Left cardiac atrium (tissue), 4 donors: ENCODE measurements at places on chromosomes 6 and 20. TPM values are rescaled to one million over a fixed set of nuclear protein-coding genes. Genes with fewer than 3 reads are reported as not detected.

DNA sequence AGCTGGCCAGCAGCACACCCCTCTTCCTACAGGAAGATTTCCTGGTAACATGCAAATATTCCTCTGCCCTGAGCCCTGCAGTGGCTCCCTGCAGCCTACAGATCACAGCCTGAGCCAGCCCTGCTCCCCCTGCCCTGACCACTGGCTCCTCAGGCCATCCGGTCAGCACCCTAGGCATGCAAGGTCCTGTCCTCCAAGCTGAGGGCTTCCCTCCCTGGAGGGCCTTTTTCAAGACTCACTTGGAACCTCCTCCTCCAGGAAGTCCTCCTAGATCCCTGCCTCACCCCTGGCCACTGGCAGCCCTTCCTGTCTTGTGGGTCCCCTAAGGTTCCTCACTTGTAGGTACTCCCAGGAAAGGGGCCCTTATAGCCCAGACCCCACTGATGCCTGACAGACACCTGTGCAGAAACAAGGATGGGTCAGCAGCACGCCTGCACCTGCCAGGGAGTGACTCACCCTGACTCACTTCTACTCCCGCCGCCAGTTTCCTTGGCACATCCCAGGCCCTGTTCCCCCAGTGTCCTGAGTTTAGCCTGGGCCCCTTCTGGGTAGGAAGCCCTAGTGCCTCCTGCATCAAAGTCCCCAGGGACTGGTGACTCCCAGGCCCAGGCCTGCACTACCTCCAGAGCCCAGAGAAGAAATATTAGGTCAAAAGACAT lies 3.2 kb downstream of the SLC4A11 start:
- DNase-seq = no peak

DNA sequence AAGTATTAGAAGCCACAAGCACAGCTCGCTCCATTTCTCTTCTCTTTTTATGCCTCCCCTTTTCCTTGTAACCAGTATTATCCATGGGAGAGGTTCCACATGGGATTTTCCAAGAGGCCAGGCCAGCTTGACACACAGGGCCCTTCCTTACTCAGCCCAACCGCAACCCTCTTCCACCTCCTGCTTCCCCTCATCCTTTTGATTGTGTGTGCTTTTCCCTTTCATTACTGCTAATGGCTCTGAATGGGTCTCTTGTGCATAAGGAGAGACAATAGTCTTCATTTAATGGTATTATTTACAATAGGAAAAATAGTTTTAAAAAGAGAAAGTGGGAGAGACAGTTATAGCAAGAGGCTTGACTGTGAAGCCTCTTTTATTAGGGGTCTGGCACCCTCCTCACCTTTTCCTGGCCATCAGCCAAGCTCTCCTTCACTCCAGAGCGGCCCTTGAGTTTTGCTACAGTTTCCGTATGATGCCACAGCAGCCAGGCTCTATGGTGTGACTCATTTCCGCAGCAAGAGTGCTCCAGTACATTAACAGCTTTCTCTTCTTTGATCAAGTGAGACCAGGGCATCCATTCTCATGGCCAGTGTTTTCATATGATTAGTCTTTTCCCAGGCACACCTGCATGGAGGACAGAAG lies 579.5 kb downstream of the TFAP2B start:
- DNase-seq = no peak

GRCh38 chr6:44004625-44005506 lies 122.4 kb downstream of the MRPL14 start:
- DNase-seq = peak; percentile 51

DAAM2 gene
- total RNA-seq = 14.7 TPM

- no peak for DNase-seq
Observed at GRCh38 chr20:50885781-50886180, 45.5 kb downstream of the ADNP start.

SLC22A7 gene
- not detected for total RNA-seq

DNA sequence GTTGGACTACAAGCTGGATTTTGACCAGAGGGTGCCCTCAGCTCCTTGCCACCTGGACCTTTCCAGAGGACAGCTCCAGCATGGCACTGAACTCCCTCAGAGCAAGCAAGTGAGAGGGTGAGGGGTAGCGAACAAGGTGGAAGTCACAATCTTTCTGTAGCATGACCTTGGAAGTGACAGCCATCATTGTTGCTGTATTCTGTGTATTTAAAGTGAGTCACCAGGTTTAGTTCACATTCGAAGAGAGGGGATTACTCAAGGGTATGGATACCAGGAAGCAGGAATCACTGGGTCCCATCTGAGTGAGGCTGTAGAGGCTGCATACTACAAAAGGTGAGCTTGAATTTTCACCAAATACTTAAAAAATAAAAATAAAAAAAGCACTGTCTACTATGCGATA lies 280.0 kb upstream of the SPTLC3 start:
- no peak for DNase-seq

- DNase-seq = no peak
Observed at GRCh38 chr6:20665290-20665689, 131.0 kb downstream of the CDKAL1 start.

GRCh38 chr6:399785-400534 lies 8.4 kb downstream of the IRF4 start:
- no peak for DNase-seq

- no peak for DNase-seq
Observed at GRCh38 chr6:165922309-165922794, 245.3 kb downstream of the TBXT start.

GRCh38 chr6:159098636-159099106 lies 53.9 kb upstream of the TAGAP start:
- DNase-seq = no peak

DNA sequence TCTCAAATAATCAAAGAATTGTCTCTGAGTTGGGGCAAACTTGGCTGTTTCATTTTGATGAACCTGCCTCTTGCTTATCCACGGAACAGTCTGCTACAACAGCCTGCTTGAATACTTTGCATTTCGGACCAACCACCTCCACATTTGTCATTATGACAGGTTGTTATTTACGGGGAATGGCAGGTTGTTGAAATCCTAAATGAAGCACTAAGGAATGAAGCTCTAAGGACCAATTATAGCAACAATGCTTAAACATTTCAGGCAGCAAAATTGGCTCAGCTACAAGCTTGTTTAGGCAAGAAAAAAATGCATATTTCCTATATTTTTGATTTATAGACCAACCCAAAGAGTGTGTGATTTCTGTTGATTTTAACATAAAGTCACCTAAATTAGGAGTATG lies 84.5 kb downstream of the MAP3K7 start:
- DNase-seq = no peak

THBS2 gene
- 22.7 TPM for total RNA-seq

DNA sequence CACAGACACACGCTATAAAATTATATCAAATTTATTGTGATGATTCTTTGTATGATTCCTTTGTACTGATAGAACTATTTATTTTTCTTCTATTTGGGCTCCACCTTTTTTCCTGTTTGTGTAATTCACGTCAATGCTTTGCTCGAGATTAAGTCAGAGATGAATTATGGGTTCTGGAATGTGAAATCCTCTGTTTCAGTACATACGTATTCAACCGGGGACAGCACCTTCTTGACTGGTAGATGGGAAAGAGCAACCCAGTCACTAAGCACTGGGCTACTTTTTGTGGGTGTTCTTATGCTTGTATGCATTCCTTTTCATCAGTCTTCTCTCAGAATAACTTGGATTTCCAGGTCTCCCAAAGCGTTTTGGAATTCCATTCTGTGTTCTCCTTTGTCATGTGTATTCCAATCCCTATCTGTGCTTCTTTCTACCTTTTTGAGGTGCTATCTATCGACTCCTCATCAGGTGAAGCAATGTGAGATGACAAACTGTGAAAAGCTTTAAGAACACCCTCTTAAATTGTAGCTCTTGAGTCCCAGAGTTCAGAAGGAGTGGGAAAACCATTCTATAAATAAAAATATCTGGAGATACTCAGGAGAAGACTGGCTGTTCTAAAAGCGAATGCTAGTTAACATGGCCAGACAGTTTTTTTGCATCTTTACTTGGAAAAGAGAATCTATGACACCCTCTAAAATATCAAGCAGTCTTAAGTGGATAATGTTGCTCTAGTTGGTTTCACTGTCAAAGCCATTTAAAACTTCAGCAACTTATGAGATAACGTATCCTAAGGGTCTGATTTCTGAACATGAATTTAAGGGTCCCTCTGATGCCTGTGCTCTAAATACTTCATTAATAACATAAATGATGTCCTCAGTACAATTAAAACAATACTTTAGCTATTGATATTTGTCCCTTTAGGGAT lies 197.7 kb upstream of the PREP start:
- no peak for DNase-seq
